ENCODE measurements at places on chromosomes 12 and 14. TPM values are rescaled to one million over a fixed set of nuclear protein-coding genes. Genes with fewer than 3 reads are reported as not detected.

The SLC38A4 gene
- not detected for polyA plus RNA-seq

The KCNH3 gene
- polyA plus RNA-seq = 1.9 TPM

The CMA1 gene
- not detected for polyA plus RNA-seq

The KRT82 gene
- polyA plus RNA-seq = not detected

The SLC6A15 gene
- polyA plus RNA-seq = not detected

The MYH6 gene
- polyA plus RNA-seq = not detected

The LYZ gene
- 5.7 TPM for polyA plus RNA-seq

The CIDEB gene
- 18.7 TPM for polyA plus RNA-seq

The PPM1H gene
- polyA plus RNA-seq = not detected

The FOXJ2 gene
- polyA plus RNA-seq = 15.5 TPM

The ESR2 gene
- 0.12 TPM for polyA plus RNA-seq

The CCDC38 gene
- polyA plus RNA-seq = not detected

The GTF2H3 gene
- 43.2 TPM for polyA plus RNA-seq

The PNN gene
- 25.2 TPM for polyA plus RNA-seq

The STON2 gene
- not detected for polyA plus RNA-seq

The ATN1 gene
- polyA plus RNA-seq = 2.0 TPM

The A2ML1 gene
- polyA plus RNA-seq = not detected

The KRT85 gene
- polyA plus RNA-seq = not detected

The C1QL4 gene
- not detected for polyA plus RNA-seq

The PPP1R3E gene
- 1.6 TPM for polyA plus RNA-seq

The SLC2A14 gene
- 0.54 TPM for polyA plus RNA-seq

The CATSPERB gene
- 0.64 TPM for polyA plus RNA-seq

The TEX22 gene
- polyA plus RNA-seq = 0.25 TPM

The PLCZ1 gene
- polyA plus RNA-seq = not detected

The NKX2-1 gene
- not detected for polyA plus RNA-seq
